ENCODE measurements at places on chromosomes 7 and 10.

- DNase-seq = no peak
Observed at GRCh38 chr7:108642126-108642525, 72.5 kb downstream of the DNAJB9 start.

DNA sequence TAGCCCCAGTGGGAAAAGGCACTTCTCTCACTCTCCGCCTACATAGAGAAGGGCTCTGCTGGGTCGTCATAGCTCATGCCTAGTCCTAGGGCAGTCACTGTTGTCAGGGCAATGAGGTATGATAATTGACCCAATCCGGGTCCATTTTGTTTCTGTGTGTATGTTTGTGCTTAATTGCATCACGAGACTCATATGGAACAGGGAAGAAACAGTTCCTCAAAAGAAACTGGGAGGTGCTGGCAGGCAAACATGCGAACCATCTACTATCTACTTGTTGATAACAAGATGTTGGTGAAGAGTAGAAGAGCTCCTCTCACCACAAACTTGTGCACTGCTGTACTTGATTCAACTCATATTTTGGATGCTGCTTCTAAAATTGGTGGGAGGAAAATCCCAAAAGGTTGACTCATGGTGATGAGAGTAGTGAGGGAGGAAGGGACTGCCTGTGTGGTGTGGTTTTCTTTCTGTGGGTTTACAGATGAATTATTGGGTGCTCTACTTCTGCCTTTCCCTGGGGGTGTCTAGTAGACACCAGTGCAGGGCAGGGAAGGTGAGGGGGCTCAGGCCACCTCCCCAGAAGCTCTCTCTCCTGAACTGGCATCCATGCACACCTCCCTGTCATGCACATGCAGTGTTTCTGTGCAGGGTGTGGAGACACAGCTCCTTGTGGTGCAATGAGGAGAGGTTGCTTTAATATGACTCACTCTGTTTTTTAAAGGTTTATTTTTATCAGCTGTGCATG, 29.4 kb downstream of the LSMEM1 start:
- DNase-seq = no peak

DNA sequence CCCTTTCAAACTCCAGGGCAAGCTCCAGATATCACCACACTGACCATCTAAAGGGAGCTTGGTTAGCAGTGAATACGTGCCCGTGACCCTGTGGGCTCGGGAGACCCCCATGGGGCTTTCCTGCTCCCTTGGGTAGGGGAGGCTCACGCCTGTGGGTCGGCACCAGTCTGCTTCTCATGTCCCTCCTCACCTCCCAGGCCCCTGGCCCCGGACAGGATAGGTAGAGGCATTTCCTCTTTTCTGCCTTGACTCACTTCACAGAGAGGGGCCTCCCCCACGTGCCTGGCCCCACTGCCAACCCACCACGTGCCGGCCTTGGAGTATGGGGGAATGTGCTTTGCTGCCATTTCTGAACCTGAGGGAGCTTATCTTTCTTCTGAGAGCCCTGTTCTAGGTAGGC, 131.3 kb upstream of the FAM20C start:
- DNase-seq = no peak

DNA sequence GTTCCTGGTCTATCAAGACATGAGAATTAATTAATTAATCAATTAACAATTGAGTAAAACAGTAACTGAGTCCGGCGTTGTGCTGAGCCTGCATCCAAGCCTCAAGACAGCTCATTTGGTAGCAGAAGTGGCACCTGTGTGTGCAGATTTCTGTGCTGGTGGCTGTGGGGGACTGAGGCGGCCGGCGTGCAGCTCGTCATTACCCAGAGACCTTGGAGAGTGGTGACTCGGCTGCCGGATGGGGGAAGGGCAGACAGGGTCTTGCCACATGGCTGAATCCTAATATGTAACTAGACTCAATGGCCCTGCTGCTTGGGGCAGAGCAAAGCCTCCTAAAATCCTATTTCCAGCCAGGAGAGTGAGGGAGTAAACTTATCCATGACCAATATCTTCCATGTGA, 510.2 kb downstream of the TCERG1L start:
- DNase-seq = no peak

GRCh38 chr7:47153576-47153975, 428.3 kb downstream of the TNS3 start:
- DNase-seq = no peak

DNA sequence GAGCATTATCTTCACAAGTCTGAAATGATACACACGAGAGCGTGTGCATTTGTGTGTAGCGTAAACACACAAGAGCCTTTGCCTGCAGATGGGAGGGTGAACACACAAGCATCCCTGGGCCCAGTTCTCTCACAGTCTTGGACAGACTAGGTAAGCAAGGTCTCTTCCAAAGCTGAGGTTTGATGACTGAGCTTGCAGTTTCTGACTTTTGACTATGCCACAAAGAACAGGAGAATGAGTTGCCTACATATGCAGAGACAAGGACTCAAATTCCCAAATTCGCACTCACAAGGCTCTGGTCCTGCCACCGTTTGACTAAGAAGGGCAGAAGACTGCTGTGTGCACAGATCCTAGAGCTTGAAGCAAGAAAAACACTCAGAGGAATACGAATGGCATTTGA, 55.8 kb downstream of the FAM53B start:
- DNase-seq = no peak

DNA sequence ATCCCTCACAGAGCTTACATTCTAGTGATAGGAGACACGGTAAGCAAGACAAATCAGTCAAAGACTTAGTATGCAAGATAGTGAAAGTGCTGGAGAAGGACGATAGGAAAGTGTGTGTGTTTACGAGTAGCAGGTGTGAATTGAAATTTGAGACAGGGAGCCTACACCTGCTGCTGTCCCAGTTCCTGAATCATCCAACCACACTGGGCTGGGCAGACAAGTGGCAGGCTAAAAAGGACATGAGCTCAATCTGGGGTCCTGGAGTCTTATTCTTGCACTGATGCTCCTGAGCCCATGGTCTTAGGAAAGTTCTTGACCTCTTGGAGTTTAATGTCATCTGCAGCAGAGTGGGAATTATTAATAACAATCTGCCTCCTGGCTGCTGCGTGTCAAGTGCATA, 16.2 kb downstream of the RBP3 start:
- DNase-seq = no peak

GRCh38 chr10:79090134-79090803, 21.5 kb downstream of the ZMIZ1 start:
- no peak for DNase-seq

All from colonic mucosa (tissue), 4 donors.